ENCODE measurements at places on chromosomes 2 and 18. TPM values are rescaled to one million over a fixed set of nuclear protein-coding genes. Genes with fewer than 3 reads are reported as not detected.

The RAB6C gene
- 0.05 TPM for polyA plus RNA-seq

The CD207 gene
- 2.6 TPM for polyA plus RNA-seq

The FBXO15 gene
- 9.5 TPM for polyA plus RNA-seq

The EIPR1 gene
- 21.3 TPM for polyA plus RNA-seq

The LYG2 gene
- polyA plus RNA-seq: 0.09 TPM

The CD28 gene
- 27.2 TPM for polyA plus RNA-seq

The SLC11A1 gene
- 25.2 TPM for polyA plus RNA-seq

The UGT1A3 gene
- not detected for polyA plus RNA-seq

The SCYGR2 gene
- not detected for polyA plus RNA-seq

The HOXD12 gene
- not detected for polyA plus RNA-seq

The RNF144A gene
- 4.0 TPM for polyA plus RNA-seq

The KCNJ3 gene
- polyA plus RNA-seq: 0.21 TPM

The FSHR gene
- polyA plus RNA-seq: not detected

The UGT1A10 gene
- polyA plus RNA-seq: 0.39 TPM

The EFHD1 gene
- 14.1 TPM for polyA plus RNA-seq

The LRRTM4 gene
- polyA plus RNA-seq: 0.02 TPM

The RASGRP3 gene
- polyA plus RNA-seq: 8.2 TPM

The PTPN2 gene
- 116 TPM for polyA plus RNA-seq

The PLB1 gene
- 2.3 TPM for polyA plus RNA-seq

The MEIS1 gene
- 15.5 TPM for polyA plus RNA-seq

The TMEM37 gene
- polyA plus RNA-seq: 4.9 TPM

The ACSL3 gene
- polyA plus RNA-seq: 32.9 TPM

The CHAC2 gene
- 3.7 TPM for polyA plus RNA-seq

The TACR1 gene
- 1.0 TPM for polyA plus RNA-seq

The NEU4 gene
- polyA plus RNA-seq: 1.1 TPM

The C2orf66 gene
- polyA plus RNA-seq: 0.41 TPM

The NRP2 gene
- 6.4 TPM for polyA plus RNA-seq

The DAPL1 gene
- 47.4 TPM for polyA plus RNA-seq

The WNT10A gene
- polyA plus RNA-seq: 1.5 TPM

The COLEC12 gene
- 6.5 TPM for polyA plus RNA-seq

The SLC9A2 gene
- 0.75 TPM for polyA plus RNA-seq

The DPY30 gene
- polyA plus RNA-seq: 147 TPM

The ARHGAP15 gene
- 55.8 TPM for polyA plus RNA-seq

The CSRNP3 gene
- 0.68 TPM for polyA plus RNA-seq

The MOGAT1 gene
- polyA plus RNA-seq: not detected

The CYTIP gene
- polyA plus RNA-seq: 86.5 TPM

The ADGRF3 gene
- polyA plus RNA-seq: 0.39 TPM

The SPATA3 gene
- polyA plus RNA-seq: not detected

The LCT gene
- polyA plus RNA-seq: 0.09 TPM

The SNRPD1 gene
- 27.7 TPM for polyA plus RNA-seq

The C2orf80 gene
- polyA plus RNA-seq: 0.07 TPM

The ANKRD30BL gene
- 0.34 TPM for polyA plus RNA-seq

The DYNAP gene
- polyA plus RNA-seq: 0.14 TPM

The PARD6G gene
- polyA plus RNA-seq: 13.6 TPM

The DTNA gene
- 2.9 TPM for polyA plus RNA-seq

The GPR45 gene
- 0.02 TPM for polyA plus RNA-seq

The MOCOS gene
- 2.5 TPM for polyA plus RNA-seq

The LRATD1 gene
- polyA plus RNA-seq: 9.4 TPM

The SAG gene
- 0.32 TPM for polyA plus RNA-seq

The PSMD1 gene
- polyA plus RNA-seq: 40.4 TPM

The COL4A4 gene
- polyA plus RNA-seq: 1.6 TPM

The PRKAG3 gene
- 0.07 TPM for polyA plus RNA-seq

The MLPH gene
- polyA plus RNA-seq: 2.4 TPM

The SOX11 gene
- polyA plus RNA-seq: 0.07 TPM

The SFTPB gene
- 0.89 TPM for polyA plus RNA-seq

Data from thymus (tissue), 14 donors.